Heart right ventricle (tissue), 16 donors: ENCODE measurements at places on chromosomes 2 and 18. TPM values are rescaled to one million over a fixed set of nuclear protein-coding genes. Genes with fewer than 3 reads are reported as not detected.

GRCh38 chr2:7666596-7667259, 749.5 kb downstream of the RNF144A start:
- H3K36me3 ChIP-seq = no peaks in the 10 kb centered on the region
- no peak for DNase-seq
- H3K27ac ChIP-seq = no peak overlapping the region
- H3K27me3 ChIP-seq = no peaks in the 10 kb centered on the region
- H3K4me3 ChIP-seq = no peak overlapping the region

Gene ABHD1
- total RNA-seq = 3.1 TPM

Gene UGT1A3
- not detected for total RNA-seq

DNA sequence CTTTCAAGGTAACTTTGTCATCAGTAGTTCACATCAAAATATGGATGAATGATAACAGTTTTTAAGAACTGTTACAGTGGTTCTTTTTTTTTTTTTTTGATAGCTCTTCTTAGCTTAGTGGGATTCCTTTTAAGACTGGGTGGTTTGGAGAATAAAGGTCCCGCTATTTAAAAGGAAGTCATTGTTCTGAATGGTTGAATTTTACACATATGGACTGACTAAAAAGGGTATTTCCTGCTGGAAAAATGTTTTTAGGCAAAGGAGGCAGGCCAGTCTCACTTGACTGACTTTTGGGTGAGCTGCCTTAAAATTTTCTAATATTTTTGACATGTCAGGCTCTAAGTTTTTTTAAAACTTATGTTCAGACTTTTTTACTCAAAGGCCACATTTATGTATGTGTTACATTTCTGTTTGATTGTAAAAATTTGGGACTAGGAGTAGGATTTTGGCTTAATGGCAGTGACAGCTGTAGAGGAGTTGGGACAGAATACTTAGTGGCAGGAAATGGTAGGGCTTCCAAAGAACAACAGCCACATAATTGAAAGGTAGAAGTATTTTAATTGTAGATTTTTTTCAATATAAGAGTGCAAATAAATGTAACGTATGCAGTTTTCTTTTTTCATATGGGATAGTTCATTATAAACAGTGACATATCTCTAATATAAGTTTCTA, 13.7 kb downstream of the VAPA start:
- H3K27me3 ChIP-seq = no peaks in the 10 kb centered on the region
- H3K4me1 ChIP-seq = peaks cover 83% of the 10 kb centered on the region
- DNase-seq = no peak
- H3K4me3 ChIP-seq = no peak overlapping the region

GRCh38 chr2:183148955-183149354, 24.7 kb downstream of the NUP35 start:
- H3K4me3 ChIP-seq = no peak overlapping the region
- no peak for DNase-seq
- H3K36me3 ChIP-seq = no peaks in the 10 kb centered on the region
- H3K4me1 ChIP-seq = peaks cover 20% of the 10 kb centered on the region

Gene ATOH8
- 8.7 TPM for total RNA-seq

Gene MERTK
- total RNA-seq = 3.2 TPM

- H3K4me3 ChIP-seq = no peak overlapping the region
- DNase-seq = no peak
- no peaks in the 10 kb centered on the region for H3K36me3 ChIP-seq
Observed at GRCh38 chr2:105629634-105630033, 115.1 kb upstream of the NCK2 start.

Gene ZNF892
- total RNA-seq = 2.6 TPM

DNA sequence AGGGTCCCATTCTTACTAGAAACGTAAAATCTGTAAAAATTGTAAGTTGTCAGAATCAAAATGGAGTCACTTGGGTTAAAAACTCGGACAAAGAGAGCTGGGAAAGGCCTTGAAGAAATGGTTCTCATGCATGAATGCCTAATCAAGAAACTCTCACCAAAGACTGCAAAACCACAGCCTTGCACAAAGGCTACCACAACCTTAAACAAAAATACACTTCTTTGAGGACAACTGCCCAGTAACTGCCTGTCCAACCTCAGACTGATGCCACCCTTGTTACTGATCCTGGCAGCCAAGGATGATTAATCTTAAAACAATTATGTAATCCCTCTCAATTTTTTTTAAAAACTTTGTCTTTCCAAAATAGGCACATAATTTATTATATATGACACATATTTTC, 299.3 kb downstream of the CCDC85A start:
- no peaks in the 10 kb centered on the region for H3K36me3 ChIP-seq
- no peak overlapping the region for H3K4me3 ChIP-seq
- no peak overlapping the region for H3K27ac ChIP-seq
- H3K27me3 ChIP-seq = no peaks in the 10 kb centered on the region
- DNase-seq = no peak

DNA sequence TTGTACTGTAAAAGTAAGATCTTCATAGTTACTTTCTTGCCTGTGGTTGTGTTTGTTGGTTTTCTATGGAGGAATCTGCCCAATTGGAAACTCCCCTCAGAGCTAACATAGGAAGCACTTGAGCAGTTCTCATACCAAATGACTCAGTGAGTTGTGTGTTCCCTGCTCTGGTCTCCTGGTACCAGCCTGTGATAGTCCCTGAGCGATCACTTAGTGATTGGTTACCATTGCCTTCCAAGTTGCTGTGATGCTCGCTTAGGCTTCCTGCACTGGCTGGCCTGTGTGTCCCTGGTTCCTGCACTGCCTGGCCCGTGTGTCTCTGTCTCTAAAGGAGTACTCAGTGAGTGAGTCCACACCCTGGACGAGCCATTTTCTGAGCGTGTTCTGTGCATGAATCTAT, 133.0 kb downstream of the MAP4K4 start:
- H3K36me3 ChIP-seq = no peaks in the 10 kb centered on the region
- H3K27me3 ChIP-seq = no peaks in the 10 kb centered on the region
- H3K27ac ChIP-seq = peak overlapping the region; percentile 66
- H3K4me1 ChIP-seq = peaks cover 66% of the 10 kb centered on the region

Gene NDC80
- total RNA-seq = not detected

- H3K4me1 ChIP-seq = peaks cover 3% of the 10 kb centered on the region
- H3K27me3 ChIP-seq = no peaks in the 10 kb centered on the region
- H3K4me3 ChIP-seq = no peak overlapping the region
- H3K27ac ChIP-seq = peak overlapping the region; percentile 43
- H3K36me3 ChIP-seq = no peaks in the 10 kb centered on the region
Observed at GRCh38 chr18:23837591-23837990, 148.3 kb downstream of the LAMA3 start.

DNA sequence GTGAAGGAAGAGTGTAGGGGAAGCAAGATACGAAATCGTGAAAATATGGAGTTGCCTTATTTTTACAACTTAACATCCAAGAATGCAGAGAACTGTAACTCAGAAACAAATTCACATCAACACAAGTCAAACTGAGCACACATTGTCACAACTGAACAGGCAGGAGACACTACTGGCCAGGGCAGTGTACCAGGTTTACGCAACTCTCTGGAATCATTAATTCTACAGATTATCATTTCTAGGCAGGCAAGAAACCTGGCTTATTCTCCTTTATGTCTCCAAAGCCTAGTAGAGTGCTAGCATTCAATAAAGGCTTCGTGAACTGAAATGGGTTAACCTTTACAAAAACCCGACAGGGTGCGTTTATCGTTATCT, 584 bp downstream of the COA5 start:
- no peaks in the 10 kb centered on the region for H3K27me3 ChIP-seq
- DNase-seq = no peak
- H3K4me1 ChIP-seq = peaks cover 53% of the 10 kb centered on the region
- H3K36me3 ChIP-seq = peaks cover 13% of the 10 kb centered on the region
- H3K4me3 ChIP-seq = peak overlapping the region; percentile 99
- H3K27ac ChIP-seq = peak overlapping the region; percentile 91

Gene MARCHF4
- not detected for total RNA-seq

DNA sequence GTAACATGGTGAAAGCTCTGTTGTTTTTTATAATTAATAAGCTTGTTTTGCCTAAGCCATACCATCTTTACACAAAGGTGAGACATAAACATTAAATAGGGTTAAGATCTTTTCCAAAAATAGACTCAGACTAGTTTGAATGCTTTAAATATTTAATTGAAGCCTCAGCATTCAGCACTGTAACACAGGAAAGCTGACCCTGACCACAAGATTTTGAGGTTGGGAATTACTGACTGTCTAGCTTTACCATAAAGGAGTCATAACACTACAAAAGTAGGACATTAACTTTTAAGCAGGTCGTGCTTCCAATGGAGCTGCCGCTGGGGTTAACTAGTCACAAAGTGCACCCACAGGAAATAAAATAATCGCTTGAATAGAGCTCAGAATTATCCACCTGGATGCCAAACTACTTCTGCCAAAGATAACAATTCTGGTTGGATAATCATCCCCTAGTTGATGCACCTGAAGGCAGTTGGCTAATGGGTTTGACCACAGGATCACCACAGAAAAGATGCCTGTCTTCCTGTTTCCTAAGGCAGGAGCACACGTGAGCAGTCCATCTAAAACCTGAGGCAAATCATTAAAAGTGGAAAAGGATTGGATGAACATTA, 106.2 kb downstream of the COBLL1 start:
- H3K36me3 ChIP-seq = peaks cover 1% of the 10 kb centered on the region
- H3K4me3 ChIP-seq = no peak overlapping the region
- no peaks in the 10 kb centered on the region for H3K27me3 ChIP-seq
- peaks cover 51% of the 10 kb centered on the region for H3K4me1 ChIP-seq
